ENCODE measurements at places on chromosomes 12 and 14. TPM values are rescaled to one million over a fixed set of nuclear protein-coding genes. Genes with fewer than 3 reads are reported as not detected.

Gene RIMBP2
- total RNA-seq: not detected

Gene ASIC1
- 27.9 TPM for total RNA-seq

DNA sequence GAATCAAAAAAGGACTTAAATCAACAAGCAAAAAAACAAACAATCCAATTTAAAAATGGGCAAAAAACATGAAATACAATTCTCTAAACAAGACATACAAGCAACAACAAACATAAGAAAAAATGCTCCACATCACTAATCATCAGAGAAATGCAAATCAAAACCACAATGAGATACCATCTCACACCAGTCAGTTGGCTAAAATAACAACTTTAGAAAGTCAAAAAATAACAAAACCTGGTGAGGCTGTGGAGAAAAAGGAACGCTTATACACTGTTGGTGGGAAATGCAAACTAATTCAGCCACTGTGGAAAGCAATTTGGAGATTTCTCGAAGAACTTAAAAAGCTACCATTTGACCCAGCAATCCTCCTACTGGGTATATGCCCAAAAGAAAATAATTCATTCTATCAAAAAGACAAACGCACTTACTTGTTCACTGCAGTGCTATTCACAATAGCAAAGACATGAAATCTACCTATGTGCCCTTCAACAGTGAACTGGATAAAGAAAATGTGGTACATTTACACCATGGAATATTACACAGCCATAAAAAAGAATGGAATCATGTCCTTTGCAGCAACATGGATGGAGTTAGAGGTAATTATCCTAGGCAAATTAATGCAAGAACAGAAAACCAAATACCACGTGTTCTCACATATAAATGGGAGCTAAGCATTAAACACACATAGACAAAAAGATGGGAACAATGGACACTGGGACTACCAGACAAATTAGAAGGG, 26.9 kb downstream of the PRKD1 start:
- H3K4me1 ChIP-seq: no peaks in the 10 kb centered on the region
- no peak overlapping the region for H3K27ac ChIP-seq
- H3K36me3 ChIP-seq: no peaks in the 10 kb centered on the region
- H3K27me3 ChIP-seq: no peaks in the 10 kb centered on the region

Gene TMEM233
- total RNA-seq: not detected

DNA sequence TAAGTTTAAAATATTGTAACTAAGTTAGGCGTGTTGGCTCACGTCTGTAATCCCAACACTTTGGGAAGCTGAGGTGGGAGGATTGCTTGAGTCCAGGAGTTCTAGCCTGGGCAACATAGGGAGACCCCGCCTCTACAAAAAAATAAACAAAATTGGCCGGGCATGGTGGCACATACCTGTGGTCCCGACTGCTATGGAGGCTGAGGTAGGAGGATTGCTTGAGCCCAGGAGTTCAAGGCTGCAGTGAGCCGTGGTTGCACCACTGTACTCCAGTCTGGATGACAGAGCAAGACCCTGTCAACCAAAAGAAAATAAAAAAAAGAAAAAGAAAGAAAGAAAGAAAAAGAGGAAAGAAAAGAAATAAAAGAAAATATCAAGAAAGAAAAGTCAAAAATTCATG, 72.5 kb downstream of the TSPAN11 start:
- H3K36me3 ChIP-seq: no peaks in the 10 kb centered on the region
- no peaks in the 10 kb centered on the region for H3K4me1 ChIP-seq
- H3K27ac ChIP-seq: no peak overlapping the region
- no peak for DNase-seq
- no peaks in the 10 kb centered on the region for H3K27me3 ChIP-seq
- H3K4me3 ChIP-seq: no peak overlapping the region

DNA sequence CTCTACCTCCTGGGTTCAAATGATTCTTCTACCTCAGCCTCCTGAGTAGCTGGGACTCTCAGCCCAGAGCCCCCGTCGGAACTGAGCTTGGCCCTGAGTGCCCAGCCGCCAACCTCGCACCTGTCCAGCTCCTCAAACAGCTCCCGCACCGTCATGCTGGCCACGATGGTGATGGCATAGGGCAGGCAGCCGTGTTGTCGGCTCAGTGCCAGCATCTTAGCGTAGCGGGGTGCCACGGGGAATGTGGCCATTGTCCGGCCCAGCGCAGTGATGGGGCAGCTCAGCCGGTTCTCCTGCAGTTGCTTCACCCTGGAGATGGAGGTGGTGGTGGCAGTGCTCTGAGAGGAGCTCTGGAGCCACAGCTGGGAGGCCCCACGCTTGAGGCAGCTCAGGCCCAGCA, 32.4 kb downstream of the DHX37 start:
- no peaks in the 10 kb centered on the region for H3K27me3 ChIP-seq
- DNase-seq: no peak
- no peak overlapping the region for H3K27ac ChIP-seq
- H3K4me3 ChIP-seq: no peak overlapping the region

DNA sequence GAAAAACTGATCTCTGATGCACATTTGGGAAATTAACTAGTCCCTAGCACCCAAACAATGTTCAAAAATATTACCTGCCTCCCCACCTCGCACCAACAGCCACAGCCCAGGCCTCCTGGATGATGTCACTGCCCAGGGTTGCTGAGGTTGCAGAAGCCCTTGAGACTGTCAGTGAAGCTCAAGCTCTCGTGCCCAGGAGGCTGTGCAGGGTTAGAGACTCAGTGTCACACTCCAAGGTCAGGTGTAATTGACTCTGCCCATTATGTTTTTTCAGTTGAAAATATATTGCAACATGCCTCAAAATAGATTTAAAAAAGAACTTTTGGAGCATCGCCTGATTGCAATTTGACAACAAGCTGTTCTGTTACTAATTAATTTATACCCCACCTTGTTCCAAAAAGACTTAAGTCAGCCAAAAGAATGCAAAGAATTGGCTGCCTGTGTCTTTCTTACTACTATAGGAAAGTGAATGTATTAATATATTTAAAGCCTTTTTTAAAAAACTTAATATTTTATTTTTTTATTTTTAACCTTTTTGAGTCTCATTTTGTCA, 72.3 kb downstream of the CMAS start:
- H3K4me1 ChIP-seq: no peaks in the 10 kb centered on the region
- H3K36me3 ChIP-seq: no peaks in the 10 kb centered on the region
- no peak overlapping the region for H3K27ac ChIP-seq
- H3K27me3 ChIP-seq: no peaks in the 10 kb centered on the region
- DNase-seq: no peak
- H3K4me3 ChIP-seq: no peak overlapping the region

Gene HAL
- total RNA-seq: 0.63 TPM

Gene GXYLT1
- 9.0 TPM for total RNA-seq

All from activated CD8-positive, alpha-beta T cell treated with anti-CD3 and anti-CD28 coated beads, Interleukin-2, amount 10 ng/mL, durations not matched to agents 7 days and 5 days (primary cell).